Stimulated activated CD4-positive, alpha-beta T cell treated with anti-CD3 and anti-CD28 coated beads, Interleukin-15, amount 100 ng/mL, for 48 hours (primary cell): ENCODE measurements at places on chromosomes 3 and 15.

- DNase-seq: no peak
These were observed 52.0 kb upstream of the CCNB2 start for GRCh38 chr15:59052915-59053407.

- DNase-seq: no peak
These were observed 35.2 kb upstream of the CD200R1L start for GRCh38 chr3:112881891-112882290.

GRCh38 chr3:113275929-113276750, 64.8 kb downstream of the BOC start:
- DNase-seq: no peak

DNA sequence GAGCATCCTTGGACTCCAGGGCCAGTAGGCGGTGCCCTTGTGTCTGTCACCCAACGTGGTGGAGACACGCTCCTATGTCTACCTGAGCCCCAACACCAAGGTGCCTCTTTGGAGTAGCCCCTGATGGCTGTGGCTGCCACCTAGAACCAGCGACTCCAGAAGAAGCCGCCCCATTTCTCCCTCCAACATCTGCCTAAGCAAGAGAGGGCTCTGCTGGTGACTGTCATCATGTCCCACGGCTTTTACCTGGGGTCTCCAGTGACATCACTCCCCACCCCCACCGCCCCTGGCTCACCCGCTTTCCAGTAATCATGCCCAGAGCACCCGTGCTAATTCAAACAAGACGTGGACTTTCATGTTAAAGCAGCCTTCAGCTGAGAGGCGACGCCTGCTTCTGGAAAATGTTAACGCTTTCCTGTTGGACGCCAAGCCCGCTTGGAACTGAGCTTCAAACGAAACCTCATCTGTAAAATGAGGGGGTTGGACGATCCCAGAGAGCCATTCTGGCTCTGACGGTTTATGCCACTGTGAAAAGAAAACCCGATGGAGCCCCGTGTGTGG, 57.0 kb downstream of the ISG20 start:
- DNase-seq: no peak

DNA sequence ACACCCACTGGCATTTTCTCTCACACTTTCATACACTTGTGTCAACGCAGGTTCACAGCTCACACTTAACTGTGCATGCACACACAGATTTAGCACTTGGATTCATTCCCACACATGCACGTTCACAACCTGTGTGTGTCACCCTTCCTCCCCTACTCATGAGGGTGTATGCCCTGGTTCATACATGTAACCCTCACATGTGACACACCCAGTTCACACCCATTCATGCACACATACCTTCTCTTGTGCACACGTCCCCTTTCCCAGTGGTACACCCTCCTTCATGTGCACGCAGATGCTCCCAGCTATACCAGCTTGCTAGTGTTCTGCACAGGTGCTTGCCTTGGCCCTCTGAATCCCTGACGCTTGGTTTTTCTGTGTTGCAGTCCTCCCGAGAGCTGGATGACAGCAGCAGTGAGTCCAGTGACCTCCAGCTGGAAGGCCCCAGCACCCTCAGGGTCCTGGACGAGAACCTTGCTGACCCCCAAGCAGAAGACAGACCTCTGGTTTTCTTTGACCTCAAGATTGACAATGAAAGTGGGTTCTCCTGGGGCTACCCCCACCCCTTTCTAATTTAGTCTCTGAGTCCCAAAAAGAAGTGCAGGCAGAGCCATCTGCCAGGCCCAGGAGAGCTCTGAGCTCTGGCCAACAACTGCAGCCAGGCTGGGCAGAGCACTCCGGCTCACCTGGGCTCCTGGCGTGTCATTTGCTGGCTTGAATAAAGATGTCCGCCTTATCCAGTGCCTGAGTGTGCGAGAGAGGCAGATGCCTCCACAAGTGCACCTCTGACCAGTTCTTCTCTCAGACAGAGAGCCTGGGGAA, 39.5 kb downstream of the GOLGA6A start:
- DNase-seq: no peak

GRCh38 chr3:139491027-139491700, 14.8 kb upstream of the RBP2 start:
- no peak for DNase-seq

GRCh38 chr3:59185591-59186369, 136.0 kb upstream of the CFAP20DC start:
- DNase-seq: no peak

DNA sequence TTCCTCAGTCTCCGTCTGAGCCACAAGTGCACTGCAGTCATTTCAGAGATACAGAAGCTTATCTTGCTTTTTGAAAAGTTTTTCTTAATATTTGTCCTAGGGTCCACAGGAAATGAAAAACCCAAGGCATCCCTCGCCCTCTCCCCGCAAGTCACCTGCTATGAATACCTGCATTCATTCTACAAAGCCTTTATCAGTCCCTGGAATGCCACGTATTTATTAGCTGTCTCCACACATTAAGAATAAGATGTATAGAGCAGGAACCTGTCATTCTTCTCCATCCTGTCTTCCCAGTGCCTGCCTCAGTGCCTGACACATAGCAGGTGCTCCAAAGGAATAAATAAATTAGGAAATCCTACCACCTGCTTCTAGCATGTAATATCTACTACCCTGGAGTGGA, 73.3 kb upstream of the ICE2 start:
- DNase-seq: no peak

DNA sequence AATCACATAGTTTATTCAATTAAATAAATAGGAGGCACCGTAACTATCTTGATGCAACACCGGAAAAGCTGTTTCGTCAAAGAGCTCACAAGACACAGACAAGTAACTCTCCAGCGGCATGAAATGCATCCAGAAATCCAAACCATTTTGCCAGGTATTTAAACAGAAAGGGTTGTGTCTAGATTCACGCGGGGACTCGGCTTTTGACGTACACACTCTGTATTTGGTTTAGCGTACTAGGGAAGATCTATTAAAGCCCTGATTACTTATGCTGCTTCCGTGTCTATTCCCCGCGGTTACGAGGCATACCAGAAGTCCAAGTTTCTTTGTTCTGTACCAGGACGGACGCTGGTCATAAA, 718 bp downstream of the BNIP2 start:
- DNase-seq: no peak

DNA sequence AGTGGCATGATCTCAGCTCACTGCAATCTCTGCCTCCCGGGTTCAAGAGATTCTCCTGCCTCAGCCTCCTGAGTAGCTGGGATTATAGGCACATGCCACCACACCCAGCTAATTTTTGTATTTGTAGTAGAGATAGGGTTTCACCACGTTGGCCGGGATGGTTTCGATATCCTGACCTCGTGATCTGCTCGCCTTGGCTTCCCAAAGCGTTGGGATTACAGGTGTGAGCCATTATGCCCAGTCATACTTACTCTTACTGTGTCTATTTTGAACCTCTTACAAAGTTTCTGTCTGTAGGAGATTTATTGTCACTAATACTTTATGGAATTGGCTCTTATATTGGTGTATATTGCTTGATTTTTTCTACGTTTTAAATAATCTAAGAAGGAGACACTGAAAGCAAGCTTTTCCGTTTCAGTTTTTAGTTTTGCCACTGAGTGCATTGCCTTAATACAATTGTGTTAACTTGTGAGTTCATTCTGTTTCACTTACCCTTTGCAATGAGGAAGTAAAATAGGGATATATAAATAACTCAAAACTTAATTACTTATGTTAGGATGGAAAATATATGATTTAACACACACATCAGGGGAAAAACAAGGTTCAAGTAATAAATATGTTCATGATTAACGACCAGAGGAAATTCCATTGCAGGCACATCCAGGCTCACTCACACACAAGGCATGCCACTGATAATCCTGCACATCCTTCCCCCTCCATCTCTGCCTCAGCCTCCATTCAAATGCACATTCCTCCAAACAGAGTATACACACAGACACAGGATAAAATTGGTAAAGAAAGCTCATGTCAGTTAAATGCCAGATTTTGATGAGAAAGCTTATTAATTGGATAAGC, 279.3 kb upstream of the RASGRP1 start:
- DNase-seq: no peak

GRCh38 chr3:40317061-40317855, 7.8 kb downstream of the EIF1B start:
- DNase-seq: no peak

DNA sequence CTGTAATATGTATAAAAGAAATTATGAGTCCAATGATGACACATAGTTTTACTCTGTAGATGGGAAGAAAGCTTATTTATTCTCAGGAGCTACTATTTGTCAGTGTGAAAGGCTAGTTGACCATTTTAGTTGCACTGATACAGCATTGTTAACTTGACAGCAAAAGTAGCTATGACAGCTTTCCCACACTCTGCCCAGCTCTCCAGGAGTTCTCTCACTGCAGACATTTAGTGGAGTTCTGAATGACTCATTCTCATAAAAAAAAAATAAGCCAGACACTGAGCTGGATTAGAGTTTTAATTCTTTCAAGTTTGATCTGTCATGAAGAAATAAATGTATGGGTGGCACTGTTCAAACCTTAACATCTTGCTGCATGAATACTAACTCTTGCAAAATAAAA, 77.2 kb upstream of the CFAP20DC start:
- no peak for DNase-seq

DNA sequence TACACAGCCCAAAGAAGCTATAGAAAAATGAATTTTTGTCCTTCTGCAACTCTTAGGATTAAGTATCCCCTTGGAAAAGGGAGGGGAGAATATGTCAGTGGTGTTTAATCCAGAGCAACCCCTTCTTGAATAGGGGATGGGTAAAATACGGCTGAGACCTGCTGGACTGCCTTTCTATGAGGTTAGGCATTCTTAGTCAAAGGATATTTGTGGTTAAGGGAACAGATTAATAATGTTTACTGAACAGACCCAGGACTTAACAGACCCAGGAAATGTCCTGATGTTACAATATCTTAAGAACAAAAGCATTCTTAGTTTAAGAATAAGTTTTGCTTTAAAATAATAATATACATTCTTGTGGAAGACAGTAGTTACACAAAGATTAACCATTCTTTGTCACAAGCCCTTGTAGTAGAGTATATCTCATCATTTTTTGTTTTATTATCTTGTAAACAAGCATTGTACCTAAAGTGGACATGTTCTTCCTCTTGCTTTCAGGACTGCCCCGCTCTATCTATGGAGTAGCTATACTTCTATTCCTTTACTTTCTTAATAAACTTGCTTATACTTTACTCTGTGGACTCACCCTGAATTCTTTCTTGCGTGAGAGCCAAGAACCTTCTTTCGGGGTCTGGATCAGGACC, 43.8 kb upstream of the B3GALNT1 start:
- DNase-seq: no peak

GRCh38 chr15:48085591-48085930, 35.2 kb upstream of the SLC24A5 start:
- no peak for DNase-seq

DNA sequence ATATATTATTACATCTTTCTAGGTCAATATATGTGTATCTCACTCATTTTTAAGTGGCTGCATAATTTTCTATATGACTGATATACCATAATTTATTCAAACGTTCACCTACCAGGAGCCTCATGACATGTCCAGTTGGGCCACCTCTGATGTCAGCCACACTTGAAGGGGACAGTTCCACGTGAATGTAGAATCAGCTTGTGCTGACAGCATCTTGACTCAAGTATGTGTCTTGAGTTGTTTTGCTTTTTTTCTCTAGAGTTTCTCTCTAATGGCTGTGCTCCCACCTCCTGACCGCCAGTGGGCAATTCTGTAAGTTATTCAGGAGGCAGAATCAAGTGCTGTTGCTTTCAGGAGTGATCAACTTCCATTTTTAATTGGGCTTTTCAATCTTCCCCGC, 237.9 kb downstream of the NFKBIZ start:
- DNase-seq: no peak

GRCh38 chr15:22959321-22960101, 20.7 kb downstream of the CYFIP1 start:
- DNase-seq: no peak

GRCh38 chr3:61141227-61141626, 110.0 kb downstream of the FHIT start:
- no peak for DNase-seq

DNA sequence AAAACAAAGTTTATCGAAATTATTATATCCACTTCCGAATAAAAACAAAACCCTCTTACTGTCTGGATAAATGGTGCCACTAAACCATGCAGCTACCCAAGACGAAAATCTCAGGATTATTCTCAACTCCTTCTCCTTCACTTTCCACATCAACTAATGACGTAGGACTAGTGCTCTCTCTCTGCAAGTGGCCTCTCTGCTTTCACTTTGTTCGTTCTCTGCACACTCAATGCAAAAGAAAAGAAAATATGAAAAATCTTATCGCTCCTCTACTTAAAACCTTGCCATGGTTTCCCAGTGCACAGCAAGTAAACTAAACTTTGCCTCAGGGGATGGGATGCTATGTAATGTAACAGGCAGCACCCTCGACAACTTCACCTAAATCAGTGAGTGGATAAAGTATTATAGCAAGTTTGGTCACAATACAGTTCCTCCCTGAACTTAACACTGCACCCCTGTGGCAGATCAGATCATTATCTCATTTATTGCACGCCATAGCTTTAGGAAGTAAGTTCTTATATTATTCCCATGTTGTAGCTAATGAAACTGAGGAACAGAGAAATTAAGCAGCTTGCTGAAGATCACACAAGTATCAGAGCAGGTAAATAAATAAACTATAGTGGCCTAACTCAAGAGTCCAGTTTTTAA, 262.7 kb upstream of the GADL1 start:
- no peak for DNase-seq

DNA sequence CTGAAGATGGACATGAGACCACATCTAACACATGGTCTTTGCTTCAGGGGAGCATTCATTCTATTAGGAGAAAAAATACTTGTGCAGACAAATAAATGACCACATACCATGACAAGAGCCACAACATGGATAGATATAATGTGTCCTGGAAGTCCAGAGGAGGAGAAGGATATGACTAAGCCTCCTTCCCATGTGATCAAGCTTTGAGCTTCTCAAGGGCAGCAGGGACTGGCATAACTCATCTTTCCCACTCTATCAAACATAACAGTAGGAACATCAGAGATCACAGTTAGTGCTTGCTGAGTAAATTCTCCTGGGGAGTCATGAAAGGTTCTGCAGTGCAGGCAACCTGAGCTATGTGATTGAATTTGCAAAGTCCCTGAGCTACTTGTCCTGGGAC, 86.0 kb upstream of the LPP start:
- DNase-seq: no peak

GRCh38 chr3:141660614-141660947, 77.5 kb upstream of the RNF7 start:
- no peak for DNase-seq

DNA sequence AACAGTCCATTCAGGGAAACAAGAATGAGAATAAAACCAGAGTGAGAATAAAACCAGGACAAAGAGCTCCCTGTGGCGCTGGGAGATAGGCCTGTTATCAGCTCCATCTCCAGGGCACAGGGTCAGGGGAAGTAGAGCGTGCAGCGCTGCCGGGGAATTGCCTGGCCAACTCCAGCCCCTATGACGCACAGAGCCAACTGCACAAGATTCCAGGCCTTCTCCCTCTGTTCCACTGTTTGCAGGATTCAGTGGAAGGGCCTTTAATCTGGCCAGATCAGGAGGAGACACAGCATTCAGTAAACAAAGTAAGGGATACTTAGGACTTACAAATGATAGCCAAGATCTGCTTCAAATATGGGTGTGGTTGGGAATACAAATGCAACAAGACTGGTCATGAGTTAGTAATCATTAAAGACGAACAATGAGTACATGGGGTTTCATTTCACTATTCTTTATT, 49.4 kb downstream of the ITGB5 start:
- DNase-seq: no peak

- no peak for DNase-seq
These were observed 38.3 kb upstream of the TM4SF4 start for GRCh38 chr3:149435996-149436885.

- no peak for DNase-seq
These were observed 234.7 kb downstream of the PLCL2 start for GRCh38 chr3:17119201-17120072.

GRCh38 chr3:166446291-166446690, 609.1 kb upstream of the BCHE start:
- DNase-seq: no peak
